Epithelial cell of alveolus of lung (primary cell): ENCODE measurements at places on chromosomes 11 and 22. TPM values are rescaled to one million over a fixed set of nuclear protein-coding genes. Genes with fewer than 3 reads are reported as not detected.

Gene NRXN2
- not detected in 2 replicates for total RNA-seq

Gene MYO7A
- total RNA-seq, result under 0.01 TPM in 1 of 2 replicates, not detected in the other

Gene ZNRF3
- total RNA-seq, result 5.9 and 6.3 TPM in 2 replicates

Gene PHOX2A
- total RNA-seq, result not detected in 2 replicates

Gene HBB
- not detected in 2 replicates for total RNA-seq

Gene CELSR1
- total RNA-seq, result 1.6 and 5.2 TPM in 2 replicates

Gene RIMBP3B
- total RNA-seq, result under 0.01 TPM in 1 of 2 replicates, not detected in the other

Gene RAG2
- not detected in 2 replicates for total RNA-seq

Gene BMAL1
- 15.9 and 29.5 TPM in 2 replicates for total RNA-seq

Gene CNIH2
- 0.26 and 1.1 TPM in 2 replicates for total RNA-seq

Gene APOL5
- total RNA-seq, result not detected in 2 replicates

Gene ADAMTS8
- total RNA-seq, result under 0.01 and 3.8 TPM in 2 replicates

Gene DEUP1
- total RNA-seq, result not detected in 2 replicates

Gene GPR83
- total RNA-seq, result under 0.01 TPM in 1 of 2 replicates, not detected in the other

Gene KRTAP5-7
- total RNA-seq, result not detected in 2 replicates

Gene TRIM51
- total RNA-seq, result not detected in 2 replicates

Gene KDM4E
- not detected in 2 replicates for total RNA-seq

Gene OR4A16
- not detected in 2 replicates for total RNA-seq

Gene MRGPRF
- 25.2 and 29.9 TPM in 2 replicates for total RNA-seq

Gene TSG101
- total RNA-seq, result 85.3 and 98.2 TPM in 2 replicates

Gene ACER3
- 6.1 and 28.2 TPM in 2 replicates for total RNA-seq

Gene TBX10
- not detected in 2 replicates for total RNA-seq

Gene MS4A4E
- not detected in 2 replicates for total RNA-seq

Gene LGALS12
- total RNA-seq, result not detected in 2 replicates

Gene CSF2RB
- under 0.01 TPM in 1 of 2 replicates, not detected in the other for total RNA-seq

Gene F2
- total RNA-seq, result not detected in 2 replicates

Gene BEST1
- total RNA-seq, result 2.3 and 2.6 TPM in 2 replicates

Gene KCNJ1
- not detected in 2 replicates for total RNA-seq

Gene OR5A1
- not detected in 2 replicates for total RNA-seq

Gene AIFM3
- 0.13 and 0.80 TPM in 2 replicates for total RNA-seq

Gene KRTAP5-1
- total RNA-seq, result not detected in 2 replicates

Gene RAG1
- total RNA-seq, result 0.65 and 1.2 TPM in 2 replicates

Gene HEPHL1
- total RNA-seq, result not detected in 2 replicates

Gene FGF4
- not detected in 2 replicates for total RNA-seq

Gene C22orf15
- total RNA-seq, result 0.08 and 0.52 TPM in 2 replicates

Gene ARL2
- total RNA-seq, result 187 and 226 TPM in 2 replicates

Gene ZC3H12C
- total RNA-seq, result 7.3 and 20.3 TPM in 2 replicates

Gene C11orf16
- total RNA-seq, result not detected in 2 replicates
